ENCODE measurements at places on chromosomes 11 and 22.
A peak's percentile ranks its signal among the peaks of the same experiment; 100 is the strongest.

DNA sequence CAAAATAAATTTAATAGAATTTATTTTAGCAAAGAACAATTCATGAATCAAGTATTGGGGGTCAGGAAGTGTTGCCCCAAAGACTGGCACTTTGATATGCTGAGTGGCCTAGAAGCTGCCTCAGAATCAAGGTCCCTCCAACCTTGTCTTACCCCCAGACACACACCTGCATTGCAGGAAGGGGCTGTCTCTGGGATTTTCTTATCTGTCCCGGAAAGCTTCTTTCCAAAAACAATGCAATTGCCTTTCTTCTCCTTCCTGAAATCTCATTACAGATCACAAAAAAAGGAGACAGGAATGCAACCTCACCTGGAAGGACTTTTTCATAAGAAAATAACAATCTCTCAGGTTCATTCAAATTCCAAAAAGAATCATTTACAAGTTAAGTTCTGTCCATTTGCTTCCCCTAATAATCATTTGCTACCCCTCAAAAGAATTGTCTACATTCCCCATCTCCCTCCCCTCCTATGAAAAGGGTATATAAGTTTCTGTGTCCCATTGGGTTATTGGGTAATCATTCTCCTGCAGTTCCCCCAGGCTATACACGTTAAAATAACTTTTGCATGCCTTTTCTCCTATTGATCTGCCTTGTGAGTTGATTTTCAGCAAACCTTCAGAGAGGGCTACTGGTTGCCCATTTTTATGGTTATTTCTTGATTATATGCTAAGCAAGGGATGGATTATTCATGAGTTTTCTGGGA, 21.3 kb downstream of the OR10A6 start:
- no peak for DNase-seq

GRCh38 chr11:2031058-2031457, 33.4 kb upstream of the H19 start:
- DNase-seq = no peak

DNA sequence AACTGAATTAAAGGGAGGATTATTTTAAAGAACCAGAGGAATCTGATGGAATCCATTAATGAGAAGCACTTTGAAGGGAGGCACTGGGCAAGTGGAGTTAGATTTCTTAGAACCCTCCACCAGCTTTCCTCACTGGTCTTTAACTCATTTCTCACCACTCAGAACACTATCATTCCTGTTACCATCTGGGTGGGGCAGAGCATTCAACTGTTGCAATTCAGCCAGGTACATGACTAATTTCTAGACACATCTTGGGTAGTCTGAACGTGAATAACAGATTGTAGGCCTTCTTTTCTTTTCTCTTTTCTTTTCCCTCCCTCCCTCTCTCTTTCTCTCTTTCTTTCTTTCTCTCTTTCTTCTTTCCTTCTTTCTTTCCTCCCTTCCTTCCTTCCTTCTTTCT, 15.5 kb upstream of the MMP1 start:
- DNase-seq = no peak

GRCh38 chr22:39994041-39994565, 651 bp upstream of the FAM83F start:
- peak; percentile 22 for DNase-seq

- no peak for DNase-seq
Measured at GRCh38 chr11:130872513-130872912, 43.8 kb downstream of the SNX19 start.

- DNase-seq = no peak
Measured at GRCh38 chr11:11501546-11502262, 120.1 kb downstream of the GALNT18 start.

DNA sequence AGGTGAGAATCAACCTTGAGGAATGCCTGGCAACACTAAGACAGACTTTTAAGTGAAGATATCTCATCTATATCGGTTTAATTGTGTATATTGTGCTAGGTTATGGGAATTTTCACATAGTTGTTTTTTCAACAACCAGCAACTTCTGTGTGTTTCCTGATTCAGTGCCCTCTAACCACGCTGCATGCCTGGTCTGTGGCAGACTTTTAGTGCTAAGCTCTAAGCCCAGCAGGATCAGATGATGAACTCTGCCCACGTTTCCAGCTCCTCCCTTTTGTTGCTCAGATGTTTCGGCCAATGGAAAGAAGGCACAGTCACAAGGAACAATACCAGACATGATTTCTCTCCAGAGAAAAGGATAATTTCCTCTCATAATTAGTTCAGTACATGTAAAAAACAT, 1.4 kb upstream of the VWA5A start:
- DNase-seq = no peak

- DNase-seq = no peak
Measured at GRCh38 chr22:17580441-17581031, 17.2 kb downstream of the SLC25A18 start.

- no peak for DNase-seq
Measured at GRCh38 chr22:33923660-33924246, 3.5 kb upstream of the LARGE1 start.

GRCh38 chr11:117841551-117842031, 17.0 kb upstream of the FXYD2 start:
- no peak for DNase-seq

DNA sequence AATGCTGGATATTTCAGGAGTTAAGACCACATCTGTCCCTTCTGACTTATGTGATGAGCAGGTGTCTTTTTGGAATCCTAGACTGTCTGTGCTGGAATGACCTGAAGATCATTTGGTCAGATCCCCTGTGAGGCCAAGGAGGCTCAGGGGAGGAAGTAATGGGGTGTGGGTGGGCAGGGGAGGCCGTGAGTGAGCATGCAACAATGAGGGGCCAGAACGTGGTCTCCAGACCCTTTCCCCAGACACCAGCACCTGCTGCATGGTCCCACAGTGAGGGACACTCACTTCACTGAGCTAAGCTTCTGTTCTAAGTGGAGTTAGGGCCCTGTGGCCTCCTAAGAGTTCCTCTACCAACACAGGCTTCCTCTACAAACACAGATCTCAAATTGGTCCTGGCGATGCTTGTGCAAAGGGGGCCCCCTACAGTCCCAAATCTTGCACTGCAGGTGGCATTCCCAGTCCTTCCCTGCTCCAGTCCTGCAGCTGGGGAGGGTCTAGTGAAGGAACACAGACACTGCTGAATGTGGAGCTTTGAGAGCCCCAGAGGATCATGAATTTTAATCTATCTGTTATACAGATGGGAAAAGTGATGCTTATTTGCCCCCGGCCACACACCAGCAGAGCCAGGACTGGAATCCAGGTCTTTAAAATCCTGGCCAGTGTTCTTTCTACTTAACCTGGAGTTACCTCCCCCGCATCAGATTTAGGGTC, 7.4 kb downstream of the USP2 start:
- no peak for DNase-seq

- DNase-seq = peak; percentile 24
Measured at GRCh38 chr11:102109896-102110760, at the start of gene YAP1. Gene YAP1, plus strand, starts transcription at chr11:102110447. Its CDS starts 402 bp downstream, at chr11:102110849.

GRCh38 chr11:106242718-106243415, 165.4 kb downstream of the AASDHPPT start:
- DNase-seq = no peak

GRCh38 chr11:119179983-119180382, 5.3 kb upstream of the NHERF4 start:
- DNase-seq = no peak
